ENCODE measurements at places on chromosomes 12 and 14.

DNA sequence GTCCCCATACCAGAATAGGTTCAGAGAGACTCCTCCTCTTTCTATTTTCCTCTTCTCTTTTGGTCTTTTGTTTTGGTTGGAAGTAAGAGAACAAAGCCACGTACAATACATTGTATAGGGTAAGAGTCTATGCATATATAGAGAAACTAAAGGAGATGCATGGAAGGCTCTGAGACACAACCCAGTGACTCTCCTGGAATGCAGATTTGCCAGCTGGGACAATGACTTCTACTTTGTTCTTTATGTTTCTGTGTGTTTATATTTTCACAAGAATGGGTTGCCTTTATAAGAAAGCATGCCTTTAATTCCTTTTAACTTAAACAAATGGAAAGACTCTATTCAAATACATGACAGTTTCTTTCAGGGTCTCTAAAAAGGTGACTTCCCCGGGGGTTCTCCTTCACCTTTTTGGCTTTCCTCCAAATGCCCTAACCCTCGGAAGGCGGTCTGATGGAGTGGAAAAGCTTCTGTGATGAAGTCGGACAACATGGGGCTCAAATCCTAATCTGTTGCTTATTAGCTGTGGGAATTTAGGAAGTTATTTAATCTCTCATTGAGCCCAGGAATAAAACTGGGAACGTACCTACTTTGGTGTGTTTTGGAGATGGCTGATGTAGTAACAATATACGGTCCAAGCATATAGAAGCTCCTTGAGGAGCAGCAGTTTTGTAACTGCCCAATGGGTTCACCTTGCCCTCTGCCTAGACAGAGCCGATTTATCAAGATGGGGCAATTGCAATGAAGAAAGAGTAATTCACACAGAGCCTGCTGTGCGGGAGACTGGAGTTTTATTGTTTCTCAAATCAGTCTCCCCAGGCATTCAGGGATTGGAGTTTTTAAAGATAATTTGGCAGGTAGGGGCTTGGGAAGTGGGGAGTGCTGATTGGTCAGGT is 9.1 kb upstream of the SERPINA1 start:
- no peak for DNase-seq

GRCh38 chr14:36111822-36112583 is 64.5 kb downstream of the PTCSC3 start:
- DNase-seq, result no peak

DNA sequence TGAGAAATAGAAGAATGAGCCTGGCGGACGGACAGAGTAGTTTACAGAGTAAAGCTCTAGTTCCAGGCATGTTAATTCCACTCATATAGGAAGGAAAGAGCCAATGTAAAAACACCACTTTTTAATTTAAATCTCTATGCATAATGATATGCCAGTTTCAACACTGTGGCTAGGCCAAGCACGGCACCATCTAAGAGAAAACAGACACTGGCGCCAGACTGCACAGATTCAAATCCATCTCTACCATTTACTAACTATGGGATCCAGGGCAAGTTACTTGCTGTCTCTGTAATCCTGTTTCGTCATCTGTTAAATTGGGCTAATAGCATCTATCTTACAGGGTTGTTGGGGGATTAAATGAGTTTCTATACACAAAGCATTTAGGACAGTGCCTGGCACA is 27.5 kb downstream of the RMST start:
- no peak for DNase-seq

DNA sequence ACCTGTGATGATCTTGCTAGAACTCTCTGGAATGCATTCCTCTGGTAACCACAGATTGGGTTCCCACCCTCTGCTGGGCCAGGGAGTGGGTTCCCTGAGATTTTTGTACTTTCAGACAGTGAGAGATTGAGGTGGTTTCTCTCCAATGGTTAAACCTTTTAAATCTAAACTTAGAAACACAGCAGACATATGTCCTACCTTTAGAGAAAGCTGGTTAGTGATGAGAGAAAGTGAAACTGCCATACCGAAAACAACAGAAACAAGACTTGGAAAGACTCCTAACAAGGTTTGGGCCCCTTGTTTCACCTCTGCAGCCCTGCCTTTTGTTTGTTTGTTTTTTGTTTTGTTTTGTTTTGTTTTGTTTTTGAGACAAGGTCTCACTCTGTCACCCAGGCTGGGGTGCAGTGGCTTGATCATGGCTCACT is 9.7 kb upstream of the SGPP1 start:
- DNase-seq, result no peak

DNA sequence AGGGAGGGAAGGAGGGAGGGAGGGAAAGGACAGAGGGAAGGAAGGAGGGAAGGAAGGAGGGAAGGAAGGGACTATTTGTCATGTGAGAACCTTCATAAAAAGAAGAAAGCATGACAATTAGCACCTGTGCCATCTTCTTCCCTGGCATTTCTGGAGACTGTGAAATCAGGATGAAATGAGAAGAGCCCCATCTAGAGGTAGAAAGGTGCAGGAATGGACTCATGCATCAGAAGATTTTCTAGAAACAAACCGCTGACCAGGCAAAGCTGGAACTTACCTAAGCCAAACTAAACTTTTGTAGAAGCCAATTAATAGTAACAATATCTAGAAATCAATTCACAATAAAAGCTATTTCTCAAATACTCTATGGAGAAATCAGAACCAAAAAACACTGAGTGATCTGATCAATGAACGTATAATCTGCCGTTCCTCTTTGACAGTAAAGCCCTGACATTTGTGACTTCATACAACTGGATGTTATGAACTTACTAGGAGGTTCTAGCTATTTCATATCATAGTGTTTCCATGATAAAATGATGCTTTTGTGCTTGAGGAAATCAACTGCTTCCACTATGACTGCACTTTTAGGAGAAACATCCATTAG is 24.4 kb upstream of the CRACR2A start:
- peak; percentile 12 for DNase-seq

- DNase-seq, result no peak
Measured at GRCh38 chr12:107225635-107226034, 132.3 kb upstream of the CRY1 start.

- DNase-seq, result no peak
Measured at GRCh38 chr14:33948145-33948868, 2.6 kb downstream of the EGLN3 start.

GRCh38 chr14:104876251-104876699 is 11.2 kb downstream of the CEP170B start:
- DNase-seq, result peak; percentile 42

DNA sequence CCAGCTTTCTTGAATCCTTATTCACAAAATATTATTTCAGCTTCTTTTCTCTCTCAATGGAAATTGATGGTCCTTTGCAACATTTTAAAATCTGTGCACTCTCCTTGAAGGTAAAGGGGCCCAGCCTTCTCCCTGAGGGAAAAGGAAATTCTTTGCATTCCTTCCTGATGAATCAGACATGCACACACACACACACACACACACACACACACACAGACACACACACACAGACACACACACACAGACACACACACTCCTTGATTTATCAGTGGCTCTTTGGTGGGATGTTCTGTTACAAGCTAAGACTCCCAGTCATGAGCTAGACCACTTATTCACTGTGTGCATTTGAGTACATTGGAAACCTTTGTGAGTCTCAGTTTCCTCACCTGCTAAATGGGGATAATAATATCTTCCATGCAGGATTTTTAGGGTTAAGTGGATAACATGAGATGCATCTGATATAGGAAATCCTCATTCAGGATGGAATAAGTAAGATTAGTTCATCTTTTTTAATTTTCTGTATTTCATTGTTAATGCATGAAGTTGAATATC is 45.1 kb upstream of the HMGA2 start:
- no peak for DNase-seq

- no peak for DNase-seq
Measured at GRCh38 chr14:99850709-99851108, 57.5 kb downstream of the EML1 start.

- no peak for DNase-seq
Measured at GRCh38 chr14:68246786-68247105, 427.2 kb downstream of the RAD51B start.

GRCh38 chr12:2233034-2233433 is 180.2 kb downstream of the CACNA1C start:
- no peak for DNase-seq

- DNase-seq, result no peak
Measured at GRCh38 chr12:44307506-44308168, 471.8 kb downstream of the TMEM117 start.

- no peak for DNase-seq
Measured at GRCh38 chr14:80924365-80925103, 17.0 kb downstream of the CEP128 start.

- no peak for DNase-seq
Measured at GRCh38 chr12:85309125-85309566, 29.1 kb downstream of the ALX1 start.

DNA sequence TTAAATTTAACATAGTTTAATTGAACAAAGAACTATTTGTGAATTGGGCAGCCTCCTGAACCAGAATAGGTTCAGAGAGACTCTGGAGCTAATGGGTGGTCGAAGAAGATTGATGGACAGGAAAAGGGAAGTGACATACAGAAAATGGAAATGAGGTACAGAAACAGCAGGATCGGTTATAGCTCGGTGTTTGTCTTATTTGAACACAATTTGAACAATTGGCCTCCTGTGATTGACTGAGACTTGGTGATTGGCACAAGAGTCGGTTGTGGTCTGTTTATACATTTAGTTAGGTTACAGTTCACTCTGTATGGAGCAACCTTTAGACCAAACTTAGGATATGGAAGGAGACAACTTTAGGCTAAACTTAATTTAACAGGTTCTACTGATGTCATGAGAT is 18.4 kb upstream of the CFL2 start:
- DNase-seq, result no peak

GRCh38 chr12:64797156-64797555 is 27.3 kb upstream of the TBC1D30 start:
- DNase-seq, result no peak

DNA sequence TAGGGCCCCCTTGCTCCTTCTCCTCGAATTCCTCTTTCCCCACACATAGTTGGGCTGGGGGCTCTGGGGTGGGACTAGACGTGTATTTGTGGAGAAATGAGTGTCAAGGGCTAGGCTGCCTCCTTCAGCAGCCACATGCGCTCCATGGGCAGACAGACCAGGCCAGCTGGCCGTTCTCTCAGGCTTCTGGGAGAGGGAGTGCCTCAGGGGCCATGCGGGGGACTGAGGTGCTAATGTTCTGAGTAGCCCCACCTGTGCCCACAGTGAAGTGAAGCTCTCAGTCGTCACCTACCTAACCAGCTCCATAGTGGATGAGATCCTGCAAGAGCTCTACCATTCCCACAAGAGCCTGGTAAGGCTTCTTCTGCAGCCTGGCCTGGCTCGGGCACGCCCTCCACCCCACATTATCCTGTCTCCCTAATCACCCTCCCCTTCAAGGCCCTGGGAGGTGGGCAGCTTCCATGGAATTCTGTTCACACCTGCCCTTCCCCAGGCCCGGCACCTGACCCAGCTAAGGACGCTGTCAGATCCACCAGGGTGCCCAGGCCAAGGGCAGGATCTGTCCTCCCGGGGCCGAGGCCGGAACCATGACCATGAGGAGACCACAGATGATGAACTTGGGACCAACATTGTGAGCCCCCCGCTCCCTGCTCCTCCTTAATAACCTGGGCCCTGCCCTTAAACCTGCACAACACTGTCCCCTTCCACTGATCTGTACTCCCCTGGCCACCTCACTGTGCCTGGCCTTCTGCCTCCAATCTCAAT is 9.0 kb upstream of the CPNE6 start:
- no peak for DNase-seq

GRCh38 chr14:69439521-69440270 is 41.2 kb downstream of the SLC39A9 start:
- DNase-seq, result no peak

- no peak for DNase-seq
Measured at GRCh38 chr12:31217356-31218130, 108.4 kb downstream of the SINHCAF start.

GRCh38 chr12:107223821-107224220 is 130.5 kb upstream of the CRY1 start:
- DNase-seq, result no peak

GRCh38 chr14:63555572-63555971 is 12.4 kb upstream of the PPP2R5E start:
- no peak for DNase-seq

GRCh38 chr12:58728397-58728796 is 191.9 kb downstream of the LRIG3 start:
- DNase-seq, result no peak

DNA sequence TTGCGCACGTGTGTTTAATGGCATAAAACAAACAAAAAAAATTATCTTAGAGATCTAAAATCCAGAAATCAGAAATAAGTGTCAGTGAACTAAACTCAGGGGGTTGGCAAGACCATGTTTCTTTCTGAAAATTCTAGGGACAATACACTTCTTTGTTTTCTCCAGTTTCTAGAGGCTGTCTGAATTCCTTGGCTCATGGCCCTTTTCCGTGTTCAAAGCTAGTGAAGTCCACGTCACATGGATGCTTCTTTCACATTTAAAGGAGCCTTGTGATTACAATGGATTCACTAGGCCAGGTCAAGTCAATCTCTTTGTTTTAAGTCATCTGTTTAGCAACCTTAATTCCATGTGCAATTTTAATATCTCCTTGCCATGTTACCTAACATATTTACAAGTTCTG is 22.4 kb downstream of the SLCO1B3 start:
- no peak for DNase-seq

- DNase-seq, result no peak
Measured at GRCh38 chr12:6375269-6376078, at the start of gene SCNN1A. SCNN1A (minus strand) TSS chr12:6375563; CDS start chr12:6374783, 780 bp downstream.

DNA sequence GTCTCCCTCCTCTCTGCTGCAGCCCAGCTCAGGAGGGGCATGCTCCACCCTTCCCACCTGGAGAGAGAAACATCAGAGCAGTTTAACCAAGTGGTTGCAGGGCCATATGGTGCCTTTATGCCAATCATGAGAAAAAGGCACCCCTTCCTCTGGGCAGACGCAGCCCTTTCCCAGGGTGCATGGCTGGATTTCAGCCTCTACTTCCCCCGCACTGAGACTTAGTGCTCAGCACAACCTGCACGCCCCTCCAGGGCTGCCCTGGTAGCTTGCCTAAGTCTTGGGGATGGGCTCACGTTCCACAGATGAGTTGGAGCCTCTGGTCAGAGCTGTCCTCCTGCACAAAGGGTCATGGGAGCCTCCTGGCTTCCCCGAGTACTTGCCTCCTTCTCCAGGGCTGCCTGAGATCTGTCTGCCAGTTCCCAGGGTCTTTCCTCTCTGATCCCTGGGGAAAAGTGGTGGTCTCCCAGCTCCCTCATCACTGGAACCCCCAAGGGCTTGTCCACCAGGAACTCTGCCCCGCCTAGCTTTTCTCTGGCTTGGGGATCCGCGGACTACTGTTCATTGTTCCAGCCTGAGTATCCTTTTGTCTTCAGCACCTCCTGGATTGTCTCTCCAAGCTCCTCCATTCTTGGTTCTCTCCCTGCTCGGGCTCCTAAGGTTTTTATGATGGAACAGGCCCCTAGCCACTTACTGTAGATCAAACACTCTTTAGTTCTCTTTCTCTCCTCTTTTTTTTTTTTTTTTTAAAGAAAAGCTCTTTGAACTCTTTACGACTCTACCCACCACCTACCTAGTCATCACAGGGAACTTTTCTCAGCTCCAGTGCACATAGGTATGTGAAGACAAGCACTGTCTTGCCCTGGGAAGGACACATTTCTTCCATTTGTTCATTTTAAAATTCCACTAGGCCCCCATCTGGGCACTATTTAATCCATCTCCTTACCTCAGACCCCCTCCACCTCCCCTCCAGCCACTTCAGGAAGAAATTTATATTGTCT is 6.1 kb upstream of the KRT74 start:
- no peak for DNase-seq

GRCh38 chr12:116076399-116076798 is 201.1 kb downstream of the MED13L start:
- no peak for DNase-seq
